ENCODE measurements at places on chromosomes 6 and 20.

- DNase-seq = no peak
Measured at GRCh38 chr20:48129345-48129942, 344.2 kb upstream of the SULF2 start.

DNA sequence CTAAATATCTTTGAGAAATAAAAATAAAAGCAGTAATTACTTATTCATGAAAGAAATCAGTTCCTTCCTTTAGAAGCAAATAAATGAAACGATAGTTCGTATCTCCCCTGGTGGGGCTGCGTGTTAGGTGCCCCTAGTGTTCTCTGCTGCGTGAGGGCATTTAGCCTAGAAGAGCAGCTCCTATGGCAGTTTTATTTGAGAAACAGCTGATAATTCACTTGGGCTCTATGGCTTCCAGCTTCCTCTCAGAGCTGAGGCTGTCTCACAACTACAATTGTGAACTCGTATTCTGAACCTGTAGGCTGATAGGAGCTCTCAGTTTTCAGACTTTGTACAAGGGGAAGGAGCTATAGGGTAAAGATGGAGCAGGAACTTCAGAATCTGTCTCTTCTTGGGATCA lies 540.0 kb upstream of the MAP3K7 start:
- DNase-seq = no peak

DNA sequence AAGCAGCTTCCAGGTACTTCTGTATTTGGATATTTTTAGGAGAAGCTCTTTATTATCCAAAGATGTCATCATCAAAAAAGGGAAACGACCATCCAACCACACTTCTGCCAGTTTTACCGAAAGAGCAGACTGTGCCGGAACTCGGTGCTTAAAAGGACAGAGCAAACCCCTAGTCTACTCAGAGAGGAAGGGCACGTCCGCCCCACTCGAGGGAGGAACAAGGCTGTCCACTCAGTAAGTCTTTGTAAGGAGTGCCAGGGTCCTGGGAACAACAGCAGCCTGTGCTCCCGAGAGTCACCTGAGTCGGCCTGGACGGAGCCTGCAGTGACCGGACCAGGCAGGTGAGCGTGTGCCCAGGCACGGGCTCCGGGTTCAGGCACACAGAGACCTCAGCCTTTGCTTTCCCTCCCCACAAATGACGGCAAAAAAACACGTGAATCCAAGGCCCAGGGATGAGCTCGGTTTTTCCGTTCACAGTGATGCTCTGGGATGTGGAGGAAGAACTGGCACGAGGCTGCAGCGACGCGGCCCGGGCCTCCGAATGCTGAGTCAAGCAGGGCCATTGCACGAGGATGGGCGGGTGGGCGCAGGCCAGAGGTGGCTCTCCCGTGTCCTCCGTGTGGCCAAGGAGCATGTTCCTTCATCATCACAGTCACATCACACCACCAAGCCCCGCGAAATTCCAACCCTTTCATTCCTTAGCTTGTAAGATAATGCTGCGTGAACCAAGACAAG lies 17.4 kb upstream of the SLCO4A1 start:
- no peak for DNase-seq

DNA sequence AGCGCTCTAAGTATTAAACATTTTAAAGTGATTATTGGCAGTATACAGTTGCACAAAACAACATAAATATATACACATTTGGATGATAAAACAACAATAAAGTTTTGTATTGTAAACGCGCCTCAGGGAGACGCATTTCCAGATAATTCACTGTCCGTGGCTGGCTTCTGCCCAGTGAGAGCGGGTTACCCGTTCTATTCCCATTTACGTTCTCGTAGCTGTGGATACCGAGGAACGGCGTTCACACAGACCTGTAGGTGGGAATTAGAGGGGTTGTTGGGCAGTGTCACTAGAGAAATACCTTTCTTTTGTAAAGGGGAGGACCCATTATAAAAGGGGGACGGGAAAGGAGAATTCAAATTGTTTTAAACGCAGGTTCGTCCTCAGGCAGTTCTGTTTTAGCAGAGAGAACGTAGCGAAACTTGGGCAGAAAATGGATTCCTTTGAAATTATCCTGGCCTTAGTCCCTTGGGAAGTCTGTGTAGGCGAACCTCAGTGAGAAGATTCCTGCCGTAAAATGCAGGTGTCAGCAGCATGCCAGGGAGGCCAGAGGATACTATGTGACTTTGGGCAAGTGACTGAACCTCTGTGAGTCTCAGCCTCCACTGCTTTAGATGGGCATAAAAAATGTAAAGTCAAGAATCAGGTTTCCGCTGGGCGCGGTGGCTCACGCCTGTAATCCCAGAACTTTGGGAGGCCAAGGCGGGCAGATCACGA lies 756 bp downstream of the MTG2 start:
- no peak for DNase-seq

DNA sequence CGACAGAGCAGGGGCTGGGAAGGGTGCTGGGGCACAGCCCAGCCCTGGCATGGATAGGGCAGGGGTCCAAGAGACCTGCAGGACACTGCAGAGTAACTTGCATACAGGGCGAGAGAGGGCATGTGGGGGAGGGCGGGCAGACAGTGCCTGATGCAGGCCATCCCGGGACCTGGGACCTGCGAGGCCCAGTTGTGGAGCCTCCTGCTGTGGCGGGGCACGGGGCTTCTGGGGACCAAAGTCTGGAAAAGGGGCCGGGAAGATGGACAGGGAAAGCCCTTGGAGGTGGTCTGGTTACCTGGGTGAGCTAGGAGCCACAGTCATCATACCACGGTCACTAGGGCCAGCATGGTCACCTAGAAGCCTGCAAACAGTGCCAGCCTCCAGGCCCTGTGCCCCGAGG lies 412 bp upstream of the TUBB1 start:
- DNase-seq = no peak

Data from hepatocyte (in vitro differentiated cells).